ENCODE measurements at places on chromosomes 6 and 20.

DNA sequence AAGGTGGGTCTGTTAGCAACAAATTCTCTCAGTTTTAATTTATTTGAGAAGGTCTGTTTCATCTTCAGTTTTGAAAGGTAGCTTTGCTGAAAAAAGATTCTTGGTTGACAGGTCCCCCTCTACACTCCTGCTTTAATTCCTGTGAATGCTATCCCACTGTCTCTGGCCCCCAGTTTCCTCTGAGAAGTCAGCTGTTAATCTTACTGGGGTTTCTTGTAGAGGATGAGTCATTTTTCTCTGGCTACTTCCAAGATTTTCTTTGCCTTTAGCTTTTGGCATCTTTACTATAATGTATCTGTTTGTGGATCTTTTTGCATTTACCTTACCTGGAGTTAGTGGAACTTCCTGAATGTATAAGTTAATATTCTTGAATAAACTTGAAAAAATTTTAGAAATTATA, 122.7 kb downstream of the MMS22L start:
- DNase-seq: no peak

DNA sequence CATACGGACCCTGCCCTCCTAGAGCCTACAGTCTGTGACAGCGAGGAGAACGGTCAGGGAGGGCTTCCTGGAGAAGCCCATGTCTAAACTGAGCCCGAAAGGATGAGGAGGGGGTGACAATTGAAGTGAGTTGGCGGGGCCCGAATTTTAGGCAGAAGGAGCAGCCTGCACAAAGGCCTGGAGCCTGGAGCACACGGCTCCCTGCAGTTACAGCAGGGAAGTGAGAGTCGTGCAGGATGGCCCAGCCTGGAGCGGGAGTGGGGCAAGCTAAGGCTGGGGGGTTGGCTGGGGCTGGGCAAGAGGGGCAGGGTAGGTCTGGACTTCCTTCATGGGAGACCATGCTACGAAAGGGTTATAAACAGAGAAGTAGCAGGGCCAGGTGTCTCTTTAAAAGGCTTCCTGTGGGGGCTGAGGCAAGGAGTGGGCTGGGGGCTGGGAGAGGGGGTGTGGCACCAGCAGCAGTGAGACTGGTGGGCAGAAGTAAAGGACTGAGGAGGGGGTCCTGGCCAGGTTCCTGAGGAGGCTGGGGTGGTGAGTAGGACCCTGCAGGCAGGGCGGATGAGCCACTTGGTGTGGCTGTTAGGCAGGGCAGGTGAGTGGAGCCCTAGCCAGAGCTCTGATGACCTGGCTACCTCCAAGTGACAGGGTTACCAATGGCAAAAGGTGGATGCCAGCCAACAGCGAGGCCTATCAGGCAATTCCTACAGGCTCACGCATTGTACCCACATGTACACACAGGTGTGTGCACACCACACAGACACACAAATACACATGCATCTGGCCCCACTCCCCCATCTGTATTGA, 119.2 kb downstream of the MRPL14 start:
- no peak for DNase-seq

DNA sequence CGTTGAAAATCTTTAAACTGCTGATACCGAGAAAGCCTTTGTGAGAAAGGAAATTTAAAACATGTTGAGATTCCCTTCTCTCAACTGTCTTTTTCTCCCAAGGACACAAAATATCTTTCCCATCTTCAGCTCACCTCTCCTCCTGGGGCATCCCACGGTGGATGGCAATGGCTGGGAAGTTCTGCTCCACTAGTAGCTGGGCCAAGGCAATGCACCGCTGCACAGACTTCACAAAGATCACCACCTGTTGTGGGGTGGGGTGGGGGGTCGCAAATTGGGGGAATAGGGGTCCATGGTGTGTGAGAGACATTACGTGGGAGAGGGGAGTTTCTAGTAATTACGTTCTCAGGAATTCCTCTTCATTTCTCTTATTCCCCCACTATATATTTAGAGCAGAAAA, 2.4 kb downstream of the MCCD1 start:
- no peak for DNase-seq

DNA sequence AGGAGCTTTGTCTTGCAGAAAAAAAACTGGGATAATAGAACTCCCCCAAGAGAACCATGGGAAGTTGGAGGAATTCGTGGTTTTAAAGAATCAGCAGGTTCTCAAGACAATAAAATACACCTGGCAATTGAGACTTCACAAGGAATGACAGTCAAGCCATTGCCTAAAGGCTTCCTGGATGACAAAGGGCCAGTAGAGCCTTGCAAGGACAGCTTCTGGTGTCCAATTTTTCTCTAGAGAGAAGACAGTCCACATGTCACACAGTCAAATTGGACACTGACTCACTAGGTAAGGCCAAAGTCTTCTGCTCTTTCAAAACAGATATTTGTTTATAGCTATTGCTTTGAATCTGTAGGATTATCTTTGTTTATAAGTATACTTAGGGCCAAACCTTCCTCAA, 80.3 kb upstream of the BMP5 start:
- no peak for DNase-seq

DNA sequence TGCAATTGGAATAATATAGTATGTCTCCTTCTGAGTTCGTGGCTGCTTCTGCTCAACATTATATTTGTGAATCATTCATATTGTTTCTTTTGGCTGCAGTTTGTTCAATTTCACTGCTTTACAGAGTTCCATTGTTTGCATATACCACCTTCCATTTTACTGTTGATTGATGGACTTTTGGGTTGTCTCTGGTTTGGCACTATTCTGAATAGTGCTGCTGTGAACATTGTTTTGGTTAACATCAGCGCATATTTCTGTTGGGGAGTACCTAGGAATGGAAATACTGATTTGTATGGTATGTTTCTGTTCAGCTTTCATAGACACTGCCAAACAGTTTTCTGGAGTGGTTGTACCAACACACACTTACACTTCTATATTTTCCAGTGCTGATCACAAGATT, 46.9 kb downstream of the UST start:
- DNase-seq: no peak

DNA sequence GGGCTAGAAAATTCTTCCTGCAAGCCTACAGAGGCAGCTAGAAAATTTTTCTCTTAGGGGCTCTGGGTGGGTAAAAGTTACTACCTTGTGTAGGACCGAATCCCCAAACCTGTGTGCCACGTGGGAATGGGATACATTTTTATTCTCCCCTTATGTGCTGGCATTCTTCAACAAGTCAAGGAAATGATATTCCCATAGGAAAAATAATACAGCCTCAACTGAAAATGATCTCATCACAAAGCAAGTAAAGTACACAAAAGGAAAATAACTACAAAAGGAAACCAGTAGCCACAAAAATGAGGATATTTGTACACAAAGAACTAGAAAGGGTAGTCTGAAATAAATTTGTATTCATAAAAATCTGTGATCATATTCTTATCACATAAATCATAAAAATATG, 298.1 kb downstream of the LAMA2 start:
- DNase-seq: no peak

DNA sequence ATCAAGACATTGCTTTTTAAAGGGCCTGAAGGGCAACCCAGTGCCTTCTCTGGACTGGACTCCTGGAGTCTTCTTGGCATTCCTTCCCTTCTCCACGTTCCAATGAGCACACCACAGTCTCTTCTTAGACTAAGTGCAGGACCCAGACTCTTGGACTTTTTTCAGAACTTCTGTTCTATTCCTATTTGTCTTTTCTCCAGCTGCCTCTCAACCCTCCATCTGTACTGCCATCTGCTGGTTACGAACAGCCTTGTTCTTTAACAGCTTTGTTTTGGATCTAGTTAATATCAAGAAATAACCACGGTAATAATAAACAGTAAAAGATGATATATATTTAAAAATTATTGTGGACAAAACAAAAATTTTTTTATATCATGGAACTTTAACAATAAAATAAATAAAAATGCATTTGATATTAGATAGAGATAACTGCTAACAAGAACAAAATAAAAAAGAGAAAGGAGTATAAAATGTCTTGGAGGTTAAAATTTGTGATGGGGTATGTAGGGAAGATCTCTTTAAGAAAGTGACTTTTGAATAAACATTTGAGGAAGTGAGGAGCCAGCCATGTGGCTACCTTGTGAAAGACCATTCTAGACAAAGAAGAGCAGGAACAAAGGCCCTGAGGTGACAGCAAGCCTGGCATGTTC, 105.1 kb upstream of the HCRTR2 start:
- no peak for DNase-seq

DNA sequence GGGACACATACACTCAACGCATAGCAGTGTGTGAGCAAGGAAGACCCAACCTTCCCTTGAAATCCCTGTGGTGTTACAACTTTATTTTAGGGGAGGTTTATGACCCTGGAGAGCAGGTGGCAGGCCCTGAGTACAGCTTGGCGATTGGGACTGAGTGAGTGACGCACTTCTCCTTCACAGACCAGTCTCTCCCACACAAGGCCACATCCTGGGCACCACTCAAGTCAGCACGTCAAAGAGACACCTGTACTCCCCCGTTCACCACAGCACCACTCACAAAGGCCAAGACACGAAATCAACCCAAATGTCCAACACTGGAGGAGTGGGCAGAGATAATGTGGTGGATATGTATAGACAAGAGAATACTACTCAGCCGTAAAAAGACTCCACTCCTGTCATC, 57.0 kb upstream of the FRMD1 start:
- no peak for DNase-seq

GRCh38 chr6:85449818-85450759, at the start of gene NT5E:
TSS of gene NT5E (plus strand) at chr6:85450083. CDS start at chr6:85450140, 57 bp downstream.
- no peak for DNase-seq

GRCh38 chr6:32126880-32127279, 1.2 kb downstream of the ATF6B start:
- DNase-seq: no peak

- DNase-seq: peak; percentile 64
These were observed 567 bp upstream of the SLC18B1 start for GRCh38 chr6:132798869-132799538.

DNA sequence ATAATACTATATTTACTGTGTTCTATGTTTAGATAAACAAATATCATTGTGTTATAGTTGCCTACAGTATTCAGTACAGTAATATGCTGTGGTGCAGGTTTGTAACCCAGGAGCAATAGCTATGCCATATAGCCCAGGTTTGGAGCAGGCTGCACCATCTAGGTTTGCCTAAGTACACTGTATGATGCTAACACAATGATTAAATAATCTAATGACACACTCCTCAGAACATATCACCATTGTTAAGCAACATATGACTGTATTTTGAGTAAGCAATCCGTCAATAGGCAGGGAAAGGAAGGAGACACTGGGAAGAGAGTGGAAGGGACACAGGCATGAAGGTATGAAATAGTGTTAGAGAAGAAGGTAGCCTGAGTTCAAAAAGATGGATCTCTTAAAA, 369.9 kb downstream of the PKHD1 start:
- DNase-seq: no peak

DNA sequence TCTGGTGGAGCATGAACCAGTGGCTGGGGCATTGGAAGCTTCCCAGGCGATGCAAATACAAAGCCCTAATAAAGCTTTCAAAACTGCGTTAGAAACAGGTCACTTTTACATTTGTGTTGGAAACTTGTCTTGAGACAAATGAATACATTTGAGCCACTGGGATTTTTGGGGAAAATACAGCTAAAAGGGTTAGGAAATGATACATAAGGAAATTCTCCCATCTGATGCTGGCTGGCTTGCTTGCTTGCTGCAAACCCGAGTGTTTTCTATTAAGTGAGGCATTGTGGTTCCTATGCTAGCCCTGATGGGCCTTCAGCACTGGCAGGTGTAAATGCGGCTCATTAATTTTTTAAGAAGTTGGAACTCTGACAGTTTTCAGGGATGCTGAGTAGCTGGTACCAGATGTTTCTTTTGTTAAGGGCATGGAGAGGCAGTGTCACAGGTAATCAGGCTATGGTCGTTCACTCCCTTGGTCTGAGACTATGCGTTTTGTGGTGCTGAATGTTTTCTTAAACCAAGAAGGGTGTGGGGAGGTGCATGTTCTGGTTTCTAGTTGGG, 35.2 kb downstream of the RREB1 start:
- no peak for DNase-seq

GRCh38 chr20:62159839-62160238, 16.3 kb downstream of the SS18L1 start:
- no peak for DNase-seq

- no peak for DNase-seq
These were observed 56.5 kb downstream of the DLL1 start for GRCh38 chr6:170234419-170234818.

GRCh38 chr6:119626884-119627619, 277.5 kb upstream of the MAN1A1 start:
- no peak for DNase-seq

GRCh38 chr20:62177307-62177706, 5.5 kb upstream of the MTG2 start:
- DNase-seq: no peak

- no peak for DNase-seq
These were observed 815 bp upstream of the ITPR3 start for GRCh38 chr6:33620158-33620855.

- DNase-seq: no peak
These were observed 113.3 kb downstream of the LY86 start for GRCh38 chr6:6701864-6702263.

DNA sequence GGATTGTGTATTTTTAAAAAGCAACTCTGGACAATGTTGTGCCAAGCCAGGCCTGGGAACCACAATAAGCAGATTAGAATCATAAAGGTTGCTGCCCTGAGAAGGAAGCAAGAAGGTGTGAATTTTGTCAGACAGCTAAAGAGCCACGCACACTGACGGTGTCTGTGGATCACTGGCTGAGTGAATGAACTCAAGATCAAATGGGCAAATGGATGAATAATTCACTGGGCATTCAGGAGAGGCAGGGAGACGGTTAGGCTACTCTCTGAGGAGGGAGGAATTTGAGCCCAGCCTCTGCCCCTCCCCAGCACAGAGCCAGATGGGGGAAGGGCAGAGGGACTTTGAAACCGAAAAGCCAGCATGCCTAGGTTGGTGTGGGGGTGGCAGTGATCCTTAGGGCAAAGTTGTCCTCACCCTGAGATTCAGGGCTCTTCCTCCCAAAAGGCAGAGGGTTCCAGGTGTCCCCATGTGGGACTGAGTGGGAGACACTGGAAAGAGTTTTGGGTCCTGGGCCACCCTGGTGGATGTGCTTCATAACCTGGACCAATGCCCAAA, 19.5 kb upstream of the SLC22A7 start:
- DNase-seq: no peak

- DNase-seq: no peak
These were observed 367.6 kb upstream of the JAG1 start for GRCh38 chr20:11041396-11041795.

- no peak for DNase-seq
These were observed 46.3 kb upstream of the SCML4 start for GRCh38 chr6:107870381-107870780.

DNA sequence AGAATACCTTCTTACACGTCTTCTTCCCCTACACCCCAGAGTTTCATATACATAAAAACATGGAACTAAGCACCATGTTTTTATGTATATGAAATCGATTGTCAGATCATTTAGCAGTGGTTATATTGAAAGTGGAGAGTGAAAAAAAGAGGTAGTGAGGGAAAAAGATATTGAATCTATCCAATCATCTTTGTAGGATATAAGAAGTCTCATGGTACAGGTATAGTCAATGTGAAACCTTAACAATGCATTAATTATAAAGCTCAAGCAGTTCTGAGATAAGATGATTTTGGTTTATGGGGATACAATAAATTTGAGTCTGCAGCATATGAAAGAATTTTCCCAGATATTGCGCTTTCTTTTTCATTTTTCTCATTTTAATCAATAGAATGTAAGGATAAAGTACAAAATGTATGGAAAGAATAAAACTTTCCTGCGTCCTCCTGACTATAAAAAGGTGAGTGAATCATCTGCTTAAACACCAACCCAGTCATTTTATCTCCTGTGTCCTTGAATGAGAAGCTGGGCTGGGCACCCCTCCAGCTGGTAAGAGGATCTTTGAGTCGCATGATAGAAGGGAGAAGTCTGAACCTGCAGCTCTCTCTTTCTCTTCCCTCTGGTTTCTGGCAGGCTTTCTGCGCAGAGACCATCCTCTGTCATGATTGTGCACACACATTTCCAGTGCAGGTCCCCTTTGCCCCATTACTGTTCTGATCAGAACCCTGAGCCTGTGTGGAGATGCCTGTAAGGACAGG, 28.1 kb upstream of the AKIRIN2 start:
- no peak for DNase-seq

All from stimulated activated CD4-positive, alpha-beta T cell treated with anti-CD3 and anti-CD28 coated beads, Interleukin-2, amount 100 ng/mL, for 4 hours (primary cell).